Small intestine (tissue), 16 donors: ENCODE measurements at places on chromosomes 5 and 9.

DNA sequence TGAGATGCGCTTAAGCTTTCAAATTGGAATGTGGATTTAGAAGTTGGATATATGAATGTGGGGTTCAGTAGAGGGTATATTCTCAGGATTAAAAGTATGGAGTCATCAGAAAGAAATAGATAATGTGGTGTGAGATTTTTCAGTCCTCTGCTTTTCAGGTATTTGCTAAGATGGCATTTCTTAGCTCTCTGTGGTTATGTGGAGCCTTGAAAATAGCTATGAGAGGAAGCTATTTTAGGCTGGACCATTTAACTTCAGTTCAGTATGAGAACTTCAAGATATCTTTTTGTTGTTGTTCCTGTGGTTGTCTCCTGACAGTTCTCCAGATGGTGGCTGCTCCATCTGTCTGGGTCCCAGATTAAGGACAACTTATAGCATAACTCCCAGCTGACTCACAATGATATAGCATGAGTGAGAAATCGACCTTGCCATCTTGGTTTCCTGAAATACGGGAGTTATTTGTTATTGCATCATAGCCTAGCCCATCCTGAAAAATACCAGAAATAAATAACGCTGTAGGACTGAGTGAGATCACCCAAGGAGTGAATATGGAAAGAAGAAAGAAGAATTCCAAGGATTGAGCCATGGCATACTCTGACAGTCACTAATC, 461.5 kb downstream of the ANXA1 start:
- H3K27me3 ChIP-seq, result no peaks in the 10 kb centered on the region
- H3K4me3 ChIP-seq, result no peak overlapping the region
- no peaks in the 10 kb centered on the region for H3K36me3 ChIP-seq
- DNase-seq, result no peak
- no peaks in the 10 kb centered on the region for H3K4me1 ChIP-seq

DNA sequence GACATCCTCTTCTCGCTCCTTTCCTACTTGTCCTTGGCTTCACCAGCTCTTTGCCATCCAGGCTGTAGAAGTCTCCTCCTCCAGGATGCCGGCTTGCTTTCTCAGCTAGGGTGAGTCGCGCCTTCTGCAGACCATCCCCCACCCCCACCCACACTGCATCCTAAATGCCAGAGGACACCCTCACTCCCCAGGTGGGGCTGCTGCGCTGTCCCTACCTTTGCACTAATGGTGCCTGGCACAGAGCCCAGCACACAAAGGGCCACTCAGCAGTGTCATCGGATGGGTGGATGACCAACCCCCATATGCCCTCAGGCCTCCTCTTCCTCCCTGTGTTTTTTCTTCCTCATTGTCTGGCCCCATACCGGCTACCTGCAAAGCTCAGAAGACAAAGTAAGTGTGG, 14.8 kb downstream of the IL9 start:
- H3K27me3 ChIP-seq, result no peaks in the 10 kb centered on the region
- no peak overlapping the region for H3K27ac ChIP-seq
- no peak for DNase-seq
- no peaks in the 10 kb centered on the region for H3K4me1 ChIP-seq
- no peak overlapping the region for H3K4me3 ChIP-seq
- H3K36me3 ChIP-seq, result no peaks in the 10 kb centered on the region

GRCh38 chr9:126171641-126172040, 155.0 kb upstream of the MVB12B start:
- no peaks in the 10 kb centered on the region for H3K4me1 ChIP-seq
- no peaks in the 10 kb centered on the region for H3K36me3 ChIP-seq
- no peak for DNase-seq
- no peak overlapping the region for H3K4me3 ChIP-seq
- no peaks in the 10 kb centered on the region for H3K27me3 ChIP-seq

- H3K27me3 ChIP-seq, result no peaks in the 10 kb centered on the region
- H3K27ac ChIP-seq, result peak overlapping the region; percentile 21
- H3K36me3 ChIP-seq, result peaks cover 22% of the 10 kb centered on the region
- H3K4me1 ChIP-seq, result no peaks in the 10 kb centered on the region
- DNase-seq, result peak; percentile 56
Observed at GRCh38 chr5:96741891-96742309, 65.8 kb downstream of the ERAP1 start.

DNA sequence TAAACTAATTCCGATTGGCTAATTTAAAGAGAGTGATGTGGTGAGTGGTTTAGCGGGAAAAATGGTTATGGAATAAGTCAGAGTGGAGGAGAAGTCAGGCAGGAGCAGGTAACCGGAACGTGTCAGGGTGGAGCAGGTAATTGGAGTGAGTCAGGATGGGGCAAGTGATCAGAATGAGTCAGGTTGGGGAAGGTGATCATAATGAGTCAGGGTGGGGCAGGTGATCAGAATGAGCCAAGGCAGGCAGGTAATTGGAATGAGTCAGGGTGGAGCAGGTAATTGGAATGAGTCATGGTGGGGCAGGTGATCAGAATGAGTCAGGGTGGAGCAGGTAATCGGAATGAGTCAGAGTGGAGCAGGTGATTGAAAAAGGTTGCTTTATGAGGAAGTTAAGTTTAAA, 101.4 kb downstream of the TMEM167A start:
- H3K4me3 ChIP-seq, result no peak overlapping the region
- H3K27ac ChIP-seq, result no peak overlapping the region
- H3K4me1 ChIP-seq, result no peaks in the 10 kb centered on the region
- no peak for DNase-seq
- H3K36me3 ChIP-seq, result no peaks in the 10 kb centered on the region

DNA sequence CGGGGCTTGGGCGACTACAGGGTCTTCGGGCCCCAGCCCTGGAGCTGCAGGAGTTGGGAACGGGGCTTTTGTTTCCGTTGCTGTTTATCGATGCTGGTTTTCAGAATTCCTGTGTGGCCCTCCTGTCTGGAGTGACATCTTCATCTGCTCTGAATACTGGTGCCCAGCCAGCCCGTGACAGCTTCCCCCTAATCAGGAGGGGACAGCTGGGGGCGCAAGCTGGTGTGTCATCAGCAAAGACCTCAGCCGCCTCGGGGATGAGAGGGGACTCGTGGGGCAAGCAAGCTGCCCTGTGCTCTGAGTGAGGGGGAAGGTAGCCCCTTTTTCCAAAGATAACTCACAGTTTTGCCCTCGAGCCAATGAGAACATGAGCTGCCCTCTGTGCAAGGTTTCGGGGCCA, 110.7 kb downstream of the RXRA start:
- H3K27me3 ChIP-seq, result no peaks in the 10 kb centered on the region
- no peak overlapping the region for H3K27ac ChIP-seq
- no peak overlapping the region for H3K4me3 ChIP-seq
- H3K36me3 ChIP-seq, result peaks cover 4% of the 10 kb centered on the region
- H3K4me1 ChIP-seq, result peaks cover 57% of the 10 kb centered on the region

DNA sequence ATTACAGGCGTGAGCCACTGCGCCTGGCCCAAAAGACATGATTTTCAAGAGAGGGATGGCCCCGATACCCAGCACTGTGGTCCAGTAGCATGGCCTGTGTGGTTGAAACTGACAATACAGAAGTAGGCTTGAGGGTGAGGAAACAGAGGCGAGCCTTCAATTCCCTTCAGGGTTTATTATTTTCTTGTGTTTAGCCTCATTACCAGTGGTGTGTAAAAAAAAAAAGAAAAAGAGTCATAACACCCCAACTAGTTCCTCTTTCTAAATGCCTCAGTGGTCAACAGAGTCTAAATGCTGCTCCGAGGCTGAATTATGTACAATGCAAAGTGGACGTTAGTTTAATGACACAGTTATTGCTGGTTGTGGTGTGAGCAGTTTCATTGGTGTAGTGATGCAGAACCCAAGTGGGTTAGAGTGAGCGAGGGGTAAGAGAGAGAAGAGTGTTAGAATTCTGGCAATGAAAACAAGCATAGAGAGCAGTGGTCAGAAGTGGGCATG, 58.8 kb downstream of the SNX30 start:
- no peaks in the 10 kb centered on the region for H3K27me3 ChIP-seq
- peaks cover 5% of the 10 kb centered on the region for H3K36me3 ChIP-seq
- H3K27ac ChIP-seq, result no peak overlapping the region
- no peak for DNase-seq

DNA sequence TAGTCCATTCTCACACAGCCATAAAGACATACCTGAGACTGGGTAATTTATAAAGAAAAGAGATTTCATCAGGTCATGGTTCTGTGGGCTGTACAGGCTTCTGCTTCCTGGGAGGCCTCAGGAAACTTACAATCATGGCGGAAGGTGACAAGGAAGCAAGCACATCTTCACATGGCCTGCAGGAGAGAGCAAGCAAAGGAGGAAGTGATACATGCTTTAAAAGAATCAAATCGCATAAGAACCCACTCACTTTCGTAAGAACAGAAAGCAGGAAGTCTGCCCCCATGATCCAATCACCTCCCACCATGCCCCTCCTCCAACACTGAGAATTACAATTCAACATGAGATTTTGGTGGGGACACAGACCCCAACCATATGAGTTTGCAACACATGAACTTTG, 5.1 kb upstream of the FBXO38 start:
- no peaks in the 10 kb centered on the region for H3K27me3 ChIP-seq
- no peaks in the 10 kb centered on the region for H3K4me1 ChIP-seq
- H3K4me3 ChIP-seq, result no peak overlapping the region
- no peak for DNase-seq
